ENCODE measurements at places on chromosomes 11 and 22.

DNA sequence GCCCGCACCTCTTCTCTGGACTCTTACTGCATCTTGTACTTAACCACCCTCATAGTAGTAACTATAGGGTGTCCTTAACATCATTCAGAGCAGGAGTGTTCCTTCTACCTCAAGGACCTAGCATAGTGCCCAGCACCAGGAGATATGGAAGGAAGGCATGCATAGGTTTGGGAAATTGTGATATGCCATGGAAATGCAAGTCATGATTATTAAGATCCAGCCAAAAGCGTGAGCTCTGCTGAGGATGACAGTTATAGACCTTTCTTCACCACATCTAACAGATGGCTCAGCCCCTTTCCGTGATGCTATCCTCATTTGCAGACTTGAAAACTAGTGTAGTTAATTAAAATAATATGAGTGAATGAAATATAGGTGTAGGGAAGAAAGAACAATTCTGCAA is 746.1 kb downstream of the NTM start:
- no peak for DNase-seq

DNA sequence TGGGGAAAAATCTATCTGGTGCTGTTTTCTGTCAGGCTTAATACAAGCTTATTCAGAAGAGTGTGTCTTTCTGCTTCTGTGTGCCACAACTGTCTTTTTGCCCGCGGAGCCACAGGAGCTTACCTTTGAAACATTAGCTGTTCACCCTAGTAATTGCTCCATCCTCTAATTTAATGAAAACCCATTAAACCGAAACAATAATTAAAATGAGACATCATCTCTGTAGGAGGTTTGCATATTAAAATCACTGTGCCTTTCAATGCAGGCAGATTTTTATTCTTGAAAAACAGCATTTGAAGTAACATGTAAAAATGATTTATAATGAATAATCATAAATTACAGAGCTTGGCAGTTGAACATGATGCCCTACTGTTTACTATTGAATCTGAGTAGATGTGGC is 102.3 kb downstream of the NELL1 start:
- DNase-seq: no peak

GRCh38 chr11:71197096-71197495 is 55.3 kb downstream of the SHANK2 start:
- DNase-seq: no peak

- no peak for DNase-seq
These were observed 16.3 kb downstream of the DGKZ start for GRCh38 chr11:46363455-46364005.

DNA sequence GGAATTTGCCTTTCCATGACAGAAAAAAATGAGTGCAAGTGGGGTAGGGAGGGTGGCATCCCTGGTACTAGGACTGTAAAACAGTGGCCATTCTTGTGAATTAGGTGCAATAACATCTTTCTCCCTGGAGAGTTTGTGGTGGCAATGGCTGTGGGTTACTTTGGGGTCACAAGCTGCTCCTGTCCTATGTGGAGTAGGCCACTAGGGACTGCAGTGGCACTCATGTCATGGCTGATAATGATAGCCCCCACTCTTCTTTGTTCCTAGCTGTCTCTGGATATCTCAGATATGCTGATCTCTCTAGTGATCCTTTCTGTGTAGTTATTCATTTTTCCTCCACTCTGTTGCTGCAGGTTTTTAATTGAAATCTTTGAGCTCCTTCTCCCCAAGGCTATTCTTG is 270.5 kb upstream of the CHORDC1 start:
- DNase-seq: no peak

GRCh38 chr11:26335903-26336302 is 4.0 kb downstream of the ANO3 start:
- DNase-seq: no peak

- DNase-seq: no peak
These were observed 208.9 kb downstream of the OPCML start for GRCh38 chr11:133323354-133323753.

DNA sequence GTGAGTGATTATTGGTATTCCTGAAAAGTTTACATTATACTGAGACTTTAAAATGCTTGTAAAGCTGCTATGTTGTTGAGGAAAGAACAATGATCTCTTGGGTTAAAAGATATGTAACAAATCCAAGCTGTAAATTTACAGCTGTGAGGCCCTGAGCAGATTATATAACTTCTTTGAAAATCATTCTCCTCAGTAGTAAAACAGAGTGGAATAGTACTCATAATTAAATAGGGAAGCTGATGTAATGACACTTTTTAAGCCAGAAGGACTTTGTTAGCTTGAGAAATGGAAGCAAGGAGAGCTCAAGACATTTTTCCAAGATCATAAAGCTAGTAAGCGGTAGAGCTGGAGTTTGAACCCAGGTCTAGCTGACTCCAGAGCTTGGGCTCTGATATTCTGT is 363.9 kb downstream of the TMEM135 start:
- DNase-seq: no peak

DNA sequence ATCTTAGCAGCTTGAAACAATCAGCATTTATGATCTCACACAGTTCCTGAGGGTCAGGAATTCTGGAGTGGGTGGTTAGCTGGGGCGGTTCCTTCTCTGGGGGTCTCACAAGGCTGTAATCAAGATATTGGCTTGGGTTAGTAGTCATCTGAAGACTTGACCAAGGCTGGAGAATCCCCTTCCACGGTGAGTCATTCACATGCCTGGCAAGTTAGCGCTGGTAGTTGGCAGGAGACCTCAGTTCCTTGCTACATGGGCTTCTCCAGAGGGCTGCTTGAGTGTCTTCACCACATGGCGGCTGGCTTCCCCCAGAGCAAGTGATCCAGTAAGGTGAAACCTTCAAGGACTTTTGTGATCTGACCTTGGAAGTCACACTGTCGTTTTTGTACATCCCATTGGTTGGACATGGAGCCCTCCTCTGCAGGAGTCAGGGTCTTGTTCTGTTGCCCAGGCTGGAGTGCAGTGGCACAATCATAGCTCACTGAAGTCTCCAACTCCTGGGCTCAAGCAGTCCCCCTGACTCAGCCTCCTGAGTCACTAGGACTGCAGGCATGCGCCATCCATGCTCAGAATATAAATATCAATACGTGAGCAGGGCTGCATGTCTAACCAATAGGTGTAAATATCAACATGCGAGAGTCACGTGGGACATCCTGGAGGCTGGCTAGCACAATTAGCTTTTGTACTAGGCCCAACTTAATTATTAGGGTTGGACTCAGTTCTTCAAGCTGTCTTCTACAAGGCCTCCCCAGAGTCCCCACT is 7.2 kb upstream of the NIPSNAP1 start:
- no peak for DNase-seq

- DNase-seq: no peak
These were observed 10.7 kb upstream of the ACCSL start for GRCh38 chr11:44036811-44037657.

- DNase-seq: no peak
These were observed 1.3 kb downstream of the LRP5 start for GRCh38 chr11:68313574-68314202.

- no peak for DNase-seq
These were observed 548.1 kb downstream of the CNTN5 start for GRCh38 chr11:99568808-99569207.

DNA sequence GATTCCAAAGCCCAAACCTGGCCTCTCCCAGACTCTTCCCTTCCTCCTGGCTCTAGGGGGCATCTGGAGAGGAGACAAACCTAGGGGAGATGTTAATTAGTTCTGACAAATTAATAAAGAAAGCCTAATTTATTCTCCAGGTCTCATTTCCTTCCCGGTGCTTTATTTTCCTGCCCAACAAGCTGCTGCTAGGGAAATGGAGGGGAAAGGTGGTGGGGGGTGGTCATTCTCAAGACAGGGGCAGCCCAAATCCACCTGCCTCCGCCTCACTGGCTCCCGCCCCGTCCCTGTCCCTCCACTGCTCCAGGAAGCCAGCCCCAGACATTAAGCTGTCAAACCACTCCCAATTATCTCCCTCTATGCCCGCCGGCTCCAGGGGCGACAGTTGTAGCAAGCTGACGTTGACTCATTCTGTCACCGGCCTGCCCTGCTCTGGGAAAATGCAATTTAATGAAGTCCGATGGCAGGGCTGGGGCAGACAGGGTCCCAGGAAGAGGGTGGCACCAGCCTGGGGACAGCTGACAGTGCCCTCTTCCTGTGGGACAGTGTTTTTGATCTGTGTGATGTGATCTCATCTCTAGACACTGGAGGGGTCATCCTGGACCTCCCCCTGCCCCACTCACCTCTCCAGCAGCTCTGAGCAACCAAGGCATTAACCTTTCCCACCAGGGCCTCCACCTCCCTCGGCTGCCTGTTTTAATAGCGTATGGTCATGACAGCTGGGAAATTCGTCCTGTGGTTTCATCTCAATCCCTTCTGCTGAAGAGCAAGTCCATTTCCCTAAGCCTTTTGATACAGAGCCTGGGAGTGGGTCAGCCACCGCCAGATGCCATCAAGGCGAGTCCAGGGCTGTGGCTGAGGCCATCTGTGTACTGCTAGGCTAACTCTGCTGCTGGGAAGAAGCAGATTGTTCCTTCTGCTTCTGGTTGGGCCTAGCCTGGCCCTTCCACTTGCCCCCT is 27.1 kb downstream of the NECTIN1 start:
- DNase-seq: no peak
